ENCODE measurements at places on chromosomes 4 and X.

- DNase-seq = no peak
These were observed 5.9 kb upstream of the SEPTIN6 start for GRCh38 chrX:119698845-119699244.

DNA sequence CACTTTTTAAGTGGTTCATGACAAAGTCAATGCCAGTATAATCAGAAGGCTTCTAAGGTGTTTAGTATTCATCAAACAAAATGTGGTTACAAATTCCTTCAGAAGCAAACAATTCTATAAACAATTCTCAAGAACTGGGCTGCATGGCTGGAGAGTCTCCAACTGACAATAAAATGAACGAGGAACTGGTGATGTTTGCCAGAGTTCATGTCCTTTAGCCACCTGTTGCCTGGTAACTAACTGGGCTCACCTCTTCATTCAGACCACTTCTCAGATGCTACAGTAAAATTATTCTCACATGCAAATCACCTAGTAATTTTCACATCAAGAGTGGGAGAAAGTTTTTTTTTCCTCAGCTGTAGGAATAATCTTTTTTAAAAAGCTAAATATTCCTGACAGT, 53.3 kb downstream of the CAMK2D start:
- DNase-seq = no peak

DNA sequence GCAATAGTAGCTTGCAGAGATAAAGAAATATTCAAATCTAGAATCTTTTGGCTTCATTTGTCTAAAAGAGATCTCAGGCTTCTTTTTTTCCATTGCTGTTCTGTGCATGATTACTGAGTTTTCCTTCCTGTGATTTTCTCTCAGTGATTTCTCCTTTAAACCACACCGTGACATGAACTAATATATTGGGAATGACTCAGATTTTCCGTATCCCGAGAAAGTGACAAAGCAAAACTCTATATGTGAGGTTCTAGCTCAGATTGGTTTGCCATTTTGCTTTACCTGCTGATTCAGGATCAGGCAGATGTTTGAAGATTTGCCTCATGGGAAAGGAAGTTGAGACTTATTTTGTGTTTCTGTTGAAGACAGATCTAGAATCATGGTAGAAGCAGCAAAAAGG, 59.4 kb downstream of the MTHFD2L start:
- DNase-seq = no peak

DNA sequence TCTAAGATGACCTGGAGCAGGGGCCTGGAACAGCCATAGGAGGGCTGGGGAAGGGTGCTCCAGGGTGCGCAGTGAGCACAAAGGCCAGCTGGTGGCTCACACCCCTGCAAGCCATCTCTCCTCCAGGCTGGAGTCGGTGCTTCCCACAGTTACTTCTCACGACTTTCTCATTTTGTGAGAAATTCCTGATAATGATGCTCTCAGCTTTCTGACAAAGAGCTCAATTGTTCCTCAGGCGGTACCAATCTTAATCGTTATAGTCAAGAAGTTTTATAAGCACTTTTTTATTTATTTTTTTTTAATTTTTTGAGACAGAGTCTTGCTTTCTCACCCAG, 11.7 kb upstream of the WFS1 start:
- DNase-seq = no peak

DNA sequence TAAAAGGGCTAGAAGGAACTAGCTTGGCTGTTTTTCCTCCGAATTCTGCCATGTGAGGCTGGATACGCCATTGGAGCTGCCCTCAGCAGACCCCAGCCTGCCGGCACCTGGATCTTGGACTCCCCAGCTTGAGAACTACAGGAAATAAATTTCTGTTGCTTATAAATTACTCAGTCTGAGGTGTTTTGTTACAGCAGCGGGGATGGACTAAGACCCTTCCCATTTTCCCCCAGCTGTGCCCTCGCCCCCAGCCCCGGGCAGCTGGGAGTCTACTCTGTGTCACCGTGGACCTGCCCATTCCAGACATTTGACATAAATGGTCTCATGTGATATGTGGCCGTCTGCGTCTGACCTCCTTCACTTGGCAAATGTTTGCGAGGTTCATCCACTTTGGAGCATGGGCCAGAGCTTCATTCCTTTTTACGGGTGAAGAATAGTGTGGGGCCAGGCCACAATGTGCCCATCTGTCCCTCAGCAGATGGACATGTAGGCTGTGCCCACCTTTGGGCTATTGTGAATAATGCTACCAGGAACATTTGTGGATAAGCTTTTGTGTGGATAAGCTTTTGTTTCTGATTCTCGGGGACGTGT, 30.7 kb upstream of the SPON2 start:
- DNase-seq = no peak

DNA sequence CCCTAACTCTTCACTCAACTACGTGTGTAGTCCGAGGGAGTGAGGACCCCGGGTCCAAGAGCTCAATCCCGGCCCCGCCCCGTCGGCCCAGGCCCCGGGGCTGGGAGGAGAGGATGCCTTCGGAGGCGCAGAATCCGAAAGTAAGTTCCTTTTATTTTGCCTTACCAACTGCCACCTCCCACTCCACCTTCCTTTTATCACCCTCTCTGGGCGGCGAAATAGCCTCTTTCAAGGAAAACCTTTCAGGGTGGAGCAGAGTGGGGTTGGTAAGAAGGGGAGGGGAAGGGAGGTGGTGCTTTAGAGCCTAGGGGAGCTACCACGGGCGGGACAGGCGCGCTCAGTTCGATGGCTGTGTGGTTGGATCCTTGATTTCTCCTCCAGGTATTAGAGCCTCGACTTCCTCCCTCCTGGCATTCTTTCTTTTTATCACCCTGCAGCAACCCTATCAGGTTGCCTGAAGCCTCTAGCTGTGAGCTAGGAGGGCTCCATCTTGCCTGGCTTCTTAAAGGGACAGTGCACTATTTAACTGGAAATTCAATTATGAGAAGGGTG, 191.2 kb downstream of the RRAGB start:
- DNase-seq = peak; percentile 45

DNA sequence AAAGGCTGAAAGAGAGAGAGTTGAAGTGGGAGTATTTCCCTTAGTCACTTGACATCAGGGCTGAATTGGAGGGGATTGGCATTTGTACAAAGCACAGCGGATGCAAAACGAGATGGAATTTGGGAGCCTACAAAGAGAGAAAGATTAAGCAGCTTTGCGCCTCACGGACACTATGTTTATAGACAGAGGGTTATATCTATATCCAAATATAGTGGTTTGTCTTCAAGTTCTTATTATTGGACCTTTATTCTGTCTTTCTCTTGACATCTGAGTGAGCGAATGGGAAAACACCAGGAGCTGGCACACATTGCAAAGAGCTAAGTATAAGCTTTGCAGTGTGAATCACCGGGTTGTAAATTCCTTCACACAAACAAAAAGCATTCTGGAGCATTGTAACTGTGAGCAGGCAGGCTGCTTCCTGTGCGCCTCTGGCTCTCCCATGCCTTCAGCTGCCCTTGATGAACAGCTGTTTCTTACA, 500.2 kb downstream of the STIM2 start:
- no peak for DNase-seq

DNA sequence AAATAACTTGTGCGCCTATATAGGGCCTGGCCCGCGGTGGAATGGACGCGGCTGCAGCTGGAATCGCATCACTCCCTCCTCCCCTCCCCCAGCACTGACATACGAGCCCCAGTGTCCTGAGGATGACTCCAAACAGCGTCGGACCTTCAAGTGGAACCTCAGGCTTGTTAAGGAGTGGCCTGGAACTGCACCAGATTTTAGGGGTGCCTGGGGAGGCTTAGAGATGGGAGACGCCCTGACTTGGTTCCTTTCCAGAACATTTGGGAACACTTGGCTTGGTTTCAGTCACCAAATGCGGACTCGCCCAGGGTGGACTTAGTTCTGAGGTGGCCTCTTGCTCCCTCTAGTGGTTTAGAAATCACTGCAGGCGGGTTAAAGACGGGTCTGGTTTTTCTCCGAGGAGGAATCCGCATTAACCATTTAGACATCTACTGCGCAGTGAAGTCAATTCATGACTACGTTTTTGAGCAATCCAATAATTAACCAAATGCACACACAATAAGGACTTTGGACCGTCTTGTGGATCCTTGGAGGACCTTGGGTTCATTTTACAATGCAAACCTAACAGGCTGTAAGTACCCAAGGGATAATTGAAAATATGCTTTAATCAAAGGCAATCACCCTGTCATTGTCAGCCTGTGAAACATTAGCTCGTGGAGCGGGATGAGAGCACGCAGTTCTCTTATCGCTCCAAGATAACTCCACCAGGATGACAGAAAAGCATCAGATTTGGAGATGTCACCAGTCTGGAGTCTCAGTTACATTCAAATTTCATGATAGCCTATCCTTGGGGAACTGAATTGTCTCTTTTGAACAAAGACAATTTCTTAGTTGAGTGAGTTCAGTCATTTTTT, 11.2 kb upstream of the PDGFRA start:
- peak; percentile 91 for DNase-seq

DNA sequence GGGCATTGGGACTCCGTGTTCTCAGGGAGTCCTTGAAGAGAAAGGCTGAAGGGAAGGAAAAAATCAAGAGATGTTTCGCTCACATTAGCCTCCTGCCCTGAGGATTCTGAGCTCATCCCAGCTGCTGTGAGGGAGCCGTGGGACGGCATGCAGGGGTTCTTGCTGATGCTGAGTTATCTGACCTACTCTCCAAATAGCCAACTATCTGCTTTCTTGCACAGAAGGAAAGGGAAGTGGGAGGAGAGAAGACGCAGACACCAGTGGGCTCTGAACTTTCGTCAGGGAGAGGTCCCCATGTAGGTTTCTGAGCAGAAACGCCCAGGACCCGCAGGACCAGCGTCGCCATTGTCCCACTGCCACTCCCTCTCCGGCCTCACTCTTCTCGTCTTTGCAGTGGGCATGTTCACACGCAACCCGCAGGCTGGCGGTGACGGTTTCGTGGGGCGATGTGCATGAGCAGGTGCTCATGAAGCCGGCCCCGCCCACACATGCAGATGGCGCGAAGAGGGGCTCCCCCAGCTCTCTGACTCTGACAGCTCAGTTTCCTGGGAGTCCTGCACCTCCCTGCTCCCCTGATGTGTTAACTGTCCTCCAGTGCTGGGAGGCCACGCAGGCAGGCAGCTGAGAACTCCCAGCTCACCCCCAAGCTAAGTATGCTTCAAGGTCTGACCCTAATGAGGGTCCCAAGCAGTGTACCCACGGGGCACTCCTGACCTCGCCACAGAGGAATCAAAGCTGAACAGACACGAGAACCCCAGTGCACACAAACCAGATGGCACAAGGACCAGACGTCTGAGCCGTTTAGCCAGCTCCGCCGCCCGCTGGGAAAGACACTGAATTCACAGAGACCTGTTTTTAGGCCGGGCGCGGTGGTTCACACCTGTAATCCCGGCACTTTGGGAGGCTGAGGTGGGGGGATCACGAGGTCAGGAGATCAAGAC, 13.6 kb upstream of the ABLIM2 start:
- DNase-seq = no peak

DNA sequence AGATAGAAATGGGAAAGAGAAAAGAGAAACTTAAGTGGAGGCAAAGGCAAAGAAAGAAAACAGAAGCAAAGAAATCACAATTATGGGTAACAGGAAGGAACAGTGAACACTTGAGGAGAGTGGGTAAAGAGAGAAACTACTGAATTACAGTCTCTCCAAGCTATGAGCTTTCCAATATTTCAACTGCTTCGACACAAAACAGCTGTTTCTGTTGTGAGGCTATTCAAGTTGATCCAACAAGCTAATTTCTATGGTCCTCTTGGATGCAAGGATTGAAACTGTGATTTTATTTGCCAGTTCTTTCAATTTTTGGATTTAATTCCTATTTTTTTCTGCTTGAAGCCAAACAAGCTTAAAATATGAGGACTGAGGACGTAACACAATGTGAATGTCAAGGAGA, 80.5 kb upstream of the ADGRA3 start:
- DNase-seq = no peak

GRCh38 chrX:5979338-5979737, 249.3 kb downstream of the NLGN4X start:
- DNase-seq = no peak

DNA sequence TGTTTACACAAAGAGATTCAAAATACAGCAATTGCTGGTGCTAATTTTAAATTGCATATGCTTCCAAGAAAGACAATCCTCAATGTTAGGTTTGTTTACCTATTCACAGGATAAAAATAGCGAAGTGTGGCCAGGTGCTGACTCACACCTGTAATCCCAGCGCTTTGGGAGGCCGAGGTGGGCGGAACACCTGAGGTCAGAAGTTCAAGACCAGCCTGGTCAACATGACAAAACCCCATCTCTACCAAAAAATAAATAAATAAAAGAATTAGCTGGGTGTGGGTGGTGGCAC, 77.7 kb downstream of the OPHN1 start:
- no peak for DNase-seq

DNA sequence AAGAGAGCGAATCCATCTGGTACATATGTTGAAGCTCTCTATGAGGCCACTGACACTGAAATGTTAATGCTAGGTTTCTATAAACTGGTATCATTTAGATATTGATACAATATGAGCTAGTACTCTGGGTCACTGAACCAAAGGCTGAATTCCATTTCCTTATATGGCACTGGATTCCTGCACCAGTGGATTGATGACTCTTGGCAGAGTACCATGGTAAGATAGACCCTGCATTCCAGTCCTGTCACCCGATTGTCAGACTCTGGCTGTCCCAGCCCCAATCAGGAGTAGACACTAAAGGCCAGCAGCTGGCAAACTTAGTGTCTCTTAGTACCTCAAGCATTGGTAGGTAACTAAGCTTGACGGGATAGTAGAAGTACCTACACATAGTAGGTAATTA, 44.0 kb upstream of the EOLA2 start:
- no peak for DNase-seq

DNA sequence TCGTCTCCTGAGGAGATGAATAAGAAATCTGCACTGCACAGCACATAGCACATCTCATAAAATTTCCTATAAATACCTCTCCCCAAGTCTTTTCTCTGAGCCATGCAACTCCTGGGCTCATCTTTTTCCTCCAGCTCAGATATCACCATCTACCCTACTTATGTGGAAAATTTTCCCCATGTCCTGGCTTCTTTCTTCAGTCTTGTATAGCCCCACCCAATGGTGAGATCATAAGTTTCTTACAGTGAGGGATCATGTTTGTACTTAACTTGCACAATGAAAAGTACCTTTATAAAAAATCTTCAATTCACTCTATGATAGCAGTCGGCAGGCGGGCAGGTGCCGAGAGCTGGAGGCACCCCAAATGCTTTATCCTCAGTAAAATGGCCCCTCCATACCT, 198.6 kb upstream of the S100G start:
- DNase-seq = no peak

- no peak for DNase-seq
These were observed 1.1 kb downstream of the RPS6KA6 start for GRCh38 chrX:84186603-84187532.
